ENCODE measurements at places on chromosomes 7 and 10.
A peak's percentile ranks its signal among the peaks of the same experiment; 100 is the strongest.

- DNase-seq, result no peak
Observed at GRCh38 chr7:44148961-44149536, 7.9 kb upstream of the MYL7 start.

DNA sequence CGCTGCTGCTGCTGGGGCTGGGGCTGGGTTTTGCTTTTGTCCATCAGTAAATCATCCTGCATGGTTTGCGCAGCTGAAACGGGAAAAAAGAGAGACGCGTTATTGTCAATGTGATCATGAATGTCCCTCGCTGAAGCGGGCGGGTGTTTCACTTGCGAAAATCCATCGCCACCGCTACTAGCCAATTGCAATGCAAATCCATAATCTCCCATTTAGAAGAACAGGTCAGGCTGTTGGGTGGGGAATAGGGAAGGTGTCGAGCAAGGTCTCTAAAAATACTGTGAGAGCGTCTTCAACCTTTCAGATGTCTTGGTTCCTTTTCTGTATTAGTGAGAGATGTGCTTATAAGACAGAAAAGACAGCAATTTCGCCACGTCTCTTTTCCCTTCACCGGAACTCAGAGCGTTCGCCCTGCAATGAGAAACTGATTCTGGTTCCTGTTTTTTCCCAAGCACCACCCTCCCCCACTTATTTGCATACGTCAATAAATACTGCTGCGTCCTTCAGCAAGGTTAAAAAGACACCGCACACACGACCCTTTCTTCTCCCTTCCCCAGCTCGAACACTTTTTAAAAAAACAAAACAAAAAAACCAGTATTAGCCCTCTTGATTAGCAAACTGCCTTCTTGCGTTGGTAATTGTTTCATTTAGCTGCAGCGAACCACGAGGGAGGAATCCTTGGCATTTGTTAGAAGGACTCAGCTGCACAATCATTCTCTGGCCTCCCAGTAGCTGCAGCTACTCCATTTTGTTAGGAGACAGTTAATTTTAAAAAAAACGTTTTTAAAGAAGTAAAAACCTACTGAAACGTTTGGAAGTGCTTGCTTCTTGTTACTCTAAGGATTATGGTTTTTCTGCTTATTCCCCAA is 50.4 kb downstream of the CPEB3 start:
- DNase-seq, result peak; percentile 66

DNA sequence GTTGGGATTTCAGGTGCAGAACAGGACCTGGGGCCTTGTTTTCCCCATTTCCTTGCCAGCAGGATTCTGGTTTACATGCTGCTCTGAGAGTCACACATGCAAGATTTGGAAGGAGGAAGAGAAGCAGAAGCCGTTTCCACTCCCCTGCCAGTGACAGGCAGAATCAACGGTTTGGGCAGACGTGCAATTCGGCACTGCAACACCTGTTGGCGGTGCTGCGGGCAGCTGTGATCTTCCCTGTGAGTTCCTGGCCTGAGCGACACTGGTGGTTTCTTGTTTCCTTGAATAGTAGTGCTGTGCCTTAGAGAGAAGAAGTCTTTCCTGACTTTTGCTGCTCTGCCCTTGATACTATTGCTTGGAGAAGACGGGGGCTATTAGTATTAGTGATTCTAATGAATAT is 1126.2 kb downstream of the TYW1 start:
- DNase-seq, result no peak

DNA sequence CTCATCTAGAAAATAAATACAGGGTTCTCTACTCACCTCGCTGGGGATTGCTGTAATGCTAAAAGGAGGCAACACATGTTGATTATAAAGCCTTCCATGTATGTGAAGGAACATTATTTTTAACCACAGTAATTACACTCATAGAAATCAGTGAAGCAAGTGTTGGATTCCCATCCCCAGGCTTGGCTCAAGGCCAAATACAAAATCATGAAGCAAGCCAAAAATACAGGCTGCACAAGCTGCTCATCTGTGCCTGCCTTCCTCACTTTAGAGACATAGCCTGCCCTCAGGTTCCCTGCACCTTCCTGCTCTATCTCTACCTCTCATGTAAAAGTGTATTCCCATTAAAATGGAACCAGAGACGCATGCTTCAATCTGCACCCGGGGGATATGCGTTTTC is 1077.1 kb upstream of the C7orf33 start:
- no peak for DNase-seq

DNA sequence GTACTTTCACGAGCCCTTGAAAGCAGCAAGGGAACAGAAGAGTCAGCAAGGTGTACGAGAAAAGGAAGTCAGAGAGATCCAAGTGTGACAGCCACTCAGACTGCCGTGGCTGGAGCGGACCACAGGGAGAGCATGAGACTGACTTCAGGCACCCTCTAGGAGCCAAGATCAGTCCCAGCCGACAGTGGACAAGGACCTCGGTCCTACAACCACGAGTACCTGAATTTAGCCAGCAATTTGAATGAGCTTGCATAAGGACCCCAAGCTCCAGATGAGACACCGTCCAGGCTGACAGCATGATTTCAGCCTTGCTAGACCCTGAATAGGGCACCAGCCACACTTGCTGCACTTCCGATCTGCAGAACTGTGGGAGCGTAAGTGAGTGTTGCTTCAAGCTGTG is 13.7 kb upstream of the EBF3 start:
- DNase-seq, result no peak
